Bronchial smooth muscle cell (primary cell): ENCODE measurements at places on chromosomes 16 and 17. TPM values are rescaled to one million over a fixed set of nuclear protein-coding genes. Genes with fewer than 3 reads are reported as not detected.

FMNL1 gene
- total RNA-seq: 9.9 and 14.5 TPM in 2 replicates

SLFN14 gene
- total RNA-seq: not detected in 2 replicates

SLC6A2 gene
- total RNA-seq: not detected in 2 replicates

ZG16 gene
- total RNA-seq: not detected in 2 replicates

SLC13A5 gene
- not detected in 2 replicates for total RNA-seq

XYLT1 gene
- 16.2 and 17.8 TPM in 2 replicates for total RNA-seq

KRTAP9-4 gene
- not detected in 2 replicates for total RNA-seq

WWOX gene
- 13.4 and 24.8 TPM in 2 replicates for total RNA-seq

ABHD15 gene
- total RNA-seq: 7.7 and 8.2 TPM in 2 replicates

LRRC37A gene
- total RNA-seq: 0.95 and 1.7 TPM in 2 replicates

GINS2 gene
- total RNA-seq: 0.77 and 1.9 TPM in 2 replicates
